ENCODE measurements at places on chromosomes 13 and 19.

DNA sequence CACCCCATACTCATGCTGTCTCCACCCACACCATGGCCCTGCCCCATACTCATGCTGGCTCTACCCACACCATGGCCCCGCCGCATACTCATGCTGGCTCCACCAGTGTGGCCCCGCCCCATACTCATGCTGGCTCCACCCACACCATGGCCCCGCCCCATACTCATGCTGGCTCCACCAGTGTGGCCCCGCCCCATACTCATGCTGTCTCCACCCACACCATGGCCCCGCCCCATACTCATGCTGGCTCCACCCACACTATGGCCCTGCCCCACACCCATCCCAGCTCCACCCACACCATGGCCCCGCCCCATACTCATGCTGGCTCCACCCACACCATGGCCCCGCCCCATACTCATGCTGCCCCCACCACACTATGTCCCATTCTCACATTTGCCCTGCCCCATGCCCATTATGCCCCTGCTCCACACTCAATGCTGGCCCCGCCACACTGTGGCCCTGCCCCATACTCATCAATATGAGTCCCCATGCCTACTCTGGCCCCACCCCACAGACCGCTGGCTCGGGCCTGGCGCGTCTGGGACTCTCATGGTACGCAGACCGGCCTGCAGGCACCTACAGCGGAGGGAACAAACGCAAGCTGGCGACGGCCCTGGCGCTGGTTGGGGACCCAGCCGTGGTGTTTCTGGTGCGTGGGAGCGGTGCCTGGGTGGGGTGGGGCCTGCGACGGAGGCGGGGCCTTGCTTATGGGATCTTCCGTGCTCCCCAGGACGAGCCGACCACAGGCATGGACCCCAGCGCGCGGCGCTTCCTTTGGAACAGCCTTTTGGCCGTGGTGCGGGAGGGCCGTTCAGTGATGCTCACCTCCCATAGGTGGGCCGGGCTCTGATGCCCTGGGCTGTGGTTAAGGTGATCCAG lies 3.7 kb upstream of the ARHGAP45 start:
- peak; percentile 69 for DNase-seq

GRCh38 chr19:4534836-4535658 lies at the start of gene PLIN5:
Gene PLIN5 (minus strand): TSS chr19:4535224. CDS start chr19:4534074, 1,150 bp downstream.
- DNase-seq = peak; percentile 31

GRCh38 chr19:21474671-21475181 lies 30.7 kb upstream of the ZNF429 start:
- DNase-seq = peak; percentile 61

DNA sequence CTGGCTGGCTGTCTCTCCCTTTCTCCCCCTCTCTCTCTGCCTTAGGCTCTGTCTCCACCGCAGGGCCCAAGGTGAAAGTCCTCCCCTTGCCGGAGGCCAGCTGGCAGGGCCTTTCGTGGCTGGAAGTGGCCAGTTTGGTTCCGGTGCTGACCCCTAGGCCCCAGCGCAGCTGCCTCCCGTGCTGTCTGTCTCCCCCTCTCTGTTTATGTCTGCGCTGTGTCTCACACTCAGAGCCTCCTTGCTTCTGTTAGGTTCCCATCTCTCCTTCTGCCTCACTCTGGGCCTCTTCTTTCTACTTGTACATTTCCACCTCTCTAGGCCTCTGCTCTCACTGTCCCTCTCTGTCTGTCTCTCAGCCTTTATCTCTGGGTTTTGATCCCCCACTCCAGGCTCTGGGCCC lies 13.1 kb downstream of the CCDC97 start:
- DNase-seq = no peak

DNA sequence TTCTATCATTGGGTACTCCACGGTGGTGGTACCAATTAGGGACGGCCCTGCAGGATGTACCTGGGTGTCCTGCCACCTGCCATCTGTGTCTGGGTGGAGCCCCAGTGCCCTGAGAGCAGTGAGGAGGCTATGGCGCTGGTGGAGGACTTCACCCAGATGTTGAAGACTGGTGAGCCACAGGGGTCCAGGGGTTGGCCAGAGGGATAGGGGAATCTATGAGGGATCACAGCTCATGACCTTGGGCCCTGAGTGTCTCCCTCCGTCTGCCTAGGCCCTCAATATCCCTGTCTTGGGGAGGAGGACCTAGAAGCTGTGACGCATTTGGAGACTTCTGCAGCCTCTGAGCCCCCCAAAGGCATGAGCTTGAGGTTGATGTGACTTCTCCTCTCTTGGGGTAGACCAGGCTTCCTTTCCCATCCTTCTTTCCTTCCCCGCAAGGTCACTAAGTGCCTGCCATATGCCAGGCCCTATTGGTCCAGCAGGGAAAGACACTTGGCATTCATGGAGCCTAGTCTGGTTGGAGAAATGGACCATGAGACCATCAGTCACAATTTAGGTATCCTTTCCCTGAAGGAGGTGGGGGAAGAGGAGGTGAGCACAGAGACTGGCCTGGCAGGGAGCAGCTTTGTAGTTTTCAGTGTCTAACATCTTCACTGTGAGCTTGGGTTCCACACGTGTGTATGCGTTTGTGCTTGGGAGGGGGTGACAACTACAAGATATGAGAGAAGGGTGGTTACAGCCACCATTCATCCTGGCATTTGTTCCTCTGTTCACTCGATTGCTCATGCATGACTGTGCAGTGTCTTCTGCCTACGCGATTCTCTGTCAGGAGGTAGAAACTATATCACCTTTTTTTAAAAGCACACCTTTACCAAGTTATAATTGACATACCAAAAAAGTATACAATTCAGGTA lies 5.1 kb upstream of the MZF1 start:
- DNase-seq = no peak

DNA sequence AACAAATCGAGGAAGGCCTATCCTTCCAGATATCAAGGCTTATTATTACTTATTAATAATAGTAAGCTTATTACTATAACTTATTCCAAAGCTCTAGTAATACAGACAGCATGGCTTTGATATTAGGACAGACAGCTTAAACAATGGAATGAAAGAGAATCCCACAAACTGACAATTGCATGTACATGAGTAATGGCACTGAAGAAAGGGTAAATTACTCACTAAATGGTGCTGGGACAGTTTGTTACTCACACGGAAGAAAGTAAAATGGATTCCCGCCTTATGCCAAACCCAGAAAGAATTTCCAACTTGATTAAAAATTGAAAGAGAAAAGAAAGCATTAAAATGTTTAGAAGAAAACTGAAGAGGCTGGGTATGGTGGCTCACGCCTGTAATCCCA lies 60.3 kb downstream of the MIPEP start:
- no peak for DNase-seq

DNA sequence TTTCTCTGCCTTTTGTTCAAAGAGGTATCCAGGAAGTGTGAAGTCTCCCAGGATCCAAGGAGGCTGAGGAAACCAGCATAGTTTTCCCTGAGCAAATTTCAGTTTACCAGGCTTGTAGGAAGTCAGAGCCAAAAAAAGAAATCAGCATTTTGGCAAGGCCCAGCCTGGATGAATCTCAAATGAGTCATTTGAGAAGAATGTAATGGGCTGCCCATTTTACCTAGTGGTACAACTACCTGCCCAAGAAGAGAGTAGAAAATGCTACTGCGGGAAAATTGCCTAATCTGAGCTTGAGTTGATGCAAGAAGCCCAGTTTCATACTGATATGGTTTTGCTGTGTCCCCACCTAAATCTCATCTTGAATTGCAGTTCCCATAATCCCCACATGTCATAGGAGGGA lies 284.1 kb upstream of the ZNF507 start:
- no peak for DNase-seq

DNA sequence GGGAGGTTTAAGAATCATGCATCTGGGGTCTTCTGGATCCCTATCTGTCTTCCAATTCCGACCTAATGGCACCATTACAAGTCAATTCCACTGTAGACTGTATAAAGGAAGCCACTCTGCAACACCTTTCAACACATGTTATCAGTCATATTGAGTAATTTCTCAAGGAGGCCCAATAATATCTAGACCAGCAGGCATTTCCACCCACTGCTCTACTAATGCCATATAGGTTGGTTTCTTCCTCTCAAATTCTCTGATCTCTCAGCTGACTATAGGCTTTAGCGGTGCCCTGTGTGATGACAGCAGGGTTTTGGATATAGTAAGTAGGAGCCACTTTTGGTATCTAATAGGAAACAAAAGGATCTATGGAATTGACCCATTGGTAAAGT lies 12.4 kb upstream of the ITM2B start:
- DNase-seq = no peak

DNA sequence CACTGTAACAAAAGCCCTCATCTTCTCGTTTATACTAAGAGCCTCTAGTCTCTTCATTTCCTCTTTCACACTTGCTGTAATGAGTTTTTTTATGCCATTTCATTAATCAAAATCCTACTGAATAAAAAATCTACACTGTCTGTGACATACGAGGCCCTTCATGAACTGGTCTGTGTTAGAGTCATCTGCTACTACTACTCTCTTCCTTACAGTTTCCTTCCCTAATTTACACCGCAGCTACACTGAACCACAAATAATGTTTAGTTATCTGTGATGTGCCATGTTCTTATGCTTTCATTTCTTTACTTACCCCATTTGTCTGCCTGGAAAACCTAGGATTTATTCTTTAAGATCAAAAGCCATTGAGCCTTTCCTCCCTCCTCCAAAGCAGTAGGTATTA lies 16.0 kb downstream of the UFM1 start:
- DNase-seq = no peak

DNA sequence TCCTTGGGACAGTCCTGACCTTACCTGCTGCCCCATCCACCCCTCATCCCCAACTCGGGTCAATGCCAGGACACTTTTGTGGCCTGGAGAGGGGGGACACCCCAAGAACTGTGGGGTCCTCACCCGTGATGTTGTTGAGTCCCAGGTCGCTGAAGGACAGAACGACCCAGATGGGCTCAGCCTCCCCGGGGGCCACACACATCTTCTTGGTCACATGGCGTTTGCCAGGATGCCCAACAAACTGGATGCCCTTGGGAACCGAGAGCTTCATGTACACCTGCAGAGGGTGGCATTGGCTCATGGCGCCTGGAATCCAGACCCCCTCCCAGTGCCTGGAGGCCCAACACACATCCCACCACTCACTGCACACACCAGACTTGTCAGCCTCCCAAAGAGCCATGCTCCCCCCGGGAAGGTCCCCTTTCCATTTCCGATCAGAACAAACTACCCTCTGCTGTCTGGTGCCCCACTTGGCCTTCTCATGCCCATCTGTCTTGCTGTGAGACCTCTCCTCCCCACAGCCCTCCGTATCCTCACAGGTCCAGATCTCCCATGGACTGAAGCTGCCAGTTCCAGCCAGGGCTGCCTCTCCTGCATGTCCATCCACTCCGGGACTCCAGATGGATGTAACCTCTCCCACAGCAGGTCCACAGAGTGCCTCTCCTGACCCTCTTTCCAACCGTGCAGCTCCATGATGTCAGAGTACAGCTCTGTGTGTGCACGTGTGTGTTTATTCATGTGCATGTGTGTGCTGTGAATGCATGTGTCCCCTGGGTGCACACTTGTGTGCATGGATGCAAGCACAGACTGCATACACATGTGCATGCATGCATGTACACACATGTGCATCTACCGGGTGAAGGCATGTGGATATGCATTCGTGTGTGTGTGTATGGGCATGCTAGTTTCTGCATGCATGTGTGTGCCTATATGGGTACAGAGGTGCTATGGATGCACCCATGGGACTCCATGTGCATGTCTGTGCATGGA lies 58.4 kb downstream of the F2RL3 start:
- DNase-seq = no peak

DNA sequence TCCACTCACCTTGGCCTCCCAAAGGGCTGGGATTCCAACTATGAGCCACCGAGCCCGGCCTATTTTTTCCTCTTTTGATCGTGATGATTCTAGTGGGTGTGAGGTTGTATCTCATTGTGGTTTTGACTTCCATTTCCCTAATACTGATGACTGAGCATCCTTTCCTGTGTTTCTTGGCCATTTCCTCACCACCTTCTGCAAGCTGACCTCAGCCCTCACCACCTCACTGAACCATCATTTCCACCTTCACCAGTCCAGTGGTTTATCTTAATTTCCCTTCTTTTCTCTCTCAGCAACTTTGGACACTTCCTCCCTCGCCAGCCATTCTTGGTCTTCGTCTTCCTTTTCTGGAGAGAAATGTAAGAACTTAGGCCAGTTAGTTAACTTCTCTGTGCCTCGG lies 13.0 kb upstream of the BICRA start:
- DNase-seq = no peak

DNA sequence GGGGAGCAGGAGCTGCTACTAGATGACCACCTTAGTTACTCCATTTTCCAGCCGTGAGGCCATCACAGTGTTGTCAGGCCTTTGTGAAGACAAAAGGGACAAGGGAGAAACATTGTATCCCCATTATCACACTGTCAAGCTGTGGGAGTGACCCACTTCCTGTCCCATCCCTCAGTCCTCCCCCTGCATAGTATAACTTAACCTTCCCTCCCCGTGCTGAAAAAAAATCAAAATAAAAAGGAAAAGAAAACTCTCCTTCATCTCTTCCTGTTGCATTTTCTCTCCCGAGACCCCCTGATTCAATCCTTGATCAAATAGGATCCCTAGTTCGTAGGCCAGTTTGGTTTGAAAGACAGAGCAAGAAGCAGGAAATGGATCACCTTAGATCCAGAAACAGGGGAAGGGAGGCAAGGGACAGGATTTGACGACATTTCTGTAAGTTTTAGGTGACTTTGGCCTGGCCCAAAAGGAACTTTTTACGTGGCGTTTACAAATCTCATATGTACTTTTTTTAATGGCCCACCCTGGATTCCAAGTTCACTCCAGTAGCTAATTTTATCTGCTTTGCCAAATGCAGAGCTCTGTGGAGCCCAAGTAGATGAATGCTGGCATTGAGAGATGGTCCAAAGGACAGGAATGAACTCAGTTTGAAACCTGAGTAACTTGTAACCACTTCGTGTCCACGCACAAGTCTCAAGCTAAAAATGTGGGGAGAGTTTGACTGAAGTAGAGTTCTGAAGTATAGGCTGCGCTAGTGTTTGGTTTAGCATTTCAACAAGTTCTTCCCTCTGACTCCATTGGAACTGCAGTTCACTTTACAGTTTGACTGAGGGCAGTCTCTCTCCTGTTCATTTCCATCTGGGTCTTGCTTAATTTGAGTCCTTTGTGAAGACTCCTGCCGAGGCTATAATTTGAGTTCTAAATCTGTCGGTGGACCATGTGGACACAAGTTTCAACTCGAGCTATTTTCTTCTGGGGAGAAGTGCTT lies 16.6 kb upstream of the GATAD2A start:
- no peak for DNase-seq

- DNase-seq = no peak
Measured at GRCh38 chr13:108313382-108313781, 43.9 kb downstream of the TNFSF13B start.

DNA sequence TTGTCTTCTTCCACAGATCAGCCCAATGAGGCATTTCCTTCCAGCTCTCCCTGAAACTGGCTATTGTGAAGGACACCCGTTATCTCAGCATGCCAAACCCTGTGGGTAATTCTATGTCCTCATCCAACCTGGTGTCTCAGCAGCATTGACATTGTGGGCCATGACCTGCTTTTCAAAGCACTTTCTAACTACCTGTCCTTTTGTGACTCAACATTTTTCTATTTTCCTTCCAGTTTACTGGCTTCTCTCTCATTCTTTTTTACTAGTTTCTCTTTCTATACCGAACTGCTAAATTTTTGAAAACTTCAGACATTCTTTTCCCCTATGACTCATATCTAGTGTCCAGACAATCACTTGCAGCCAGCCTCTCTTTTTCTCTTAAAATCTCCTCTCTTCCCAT lies 136.4 kb upstream of the HTR2A start:
- no peak for DNase-seq

GRCh38 chr19:50206191-50206590 lies 2.8 kb downstream of the MYH14 start:
- no peak for DNase-seq

GRCh38 chr13:34941436-34941834 lies 635 bp upstream of the NBEA start:
- DNase-seq = no peak
